Activated T-helper 17 cell treated with anti-CD3 and anti-CD28 coated beads, Interleukin-2, amount 50 U/mL, for 72 hours (primary cell): ENCODE measurements at places on chromosomes 6 and 20. TPM values are rescaled to one million over a fixed set of nuclear protein-coding genes. Genes with fewer than 3 reads are reported as not detected.

The CD93 gene
- 5.4 TPM for total RNA-seq

The VGLL2 gene
- total RNA-seq: not detected

The RAD21L1 gene
- total RNA-seq: not detected

DNA sequence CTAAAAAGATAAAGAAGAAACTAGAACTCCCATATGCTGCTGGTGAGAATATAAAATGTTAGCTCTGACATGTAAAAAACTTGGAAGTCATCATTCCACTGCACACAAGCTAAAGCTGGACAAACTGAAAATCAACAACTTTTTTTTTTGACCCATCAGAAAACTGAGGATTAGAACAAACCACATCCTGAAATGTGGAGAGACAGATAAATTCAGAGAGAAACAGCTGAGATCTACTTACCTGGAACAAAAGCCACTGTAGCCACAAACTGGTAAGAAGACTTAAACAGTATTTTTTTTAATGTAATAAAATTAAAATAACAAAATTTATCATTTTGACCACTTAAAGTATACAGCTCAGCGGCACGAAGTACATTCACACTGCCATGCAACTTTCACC lies 408.5 kb upstream of the RGS17 start:
- ATAC-seq: no peak

GRCh38 chr6:30156262-30156599 lies 4.8 kb downstream of the TRIM10 start:
- ATAC-seq: no peak

- ATAC-seq: no peak
These were observed 57.4 kb upstream of the CCDC167 start for GRCh38 chr6:37556881-37557644.

DNA sequence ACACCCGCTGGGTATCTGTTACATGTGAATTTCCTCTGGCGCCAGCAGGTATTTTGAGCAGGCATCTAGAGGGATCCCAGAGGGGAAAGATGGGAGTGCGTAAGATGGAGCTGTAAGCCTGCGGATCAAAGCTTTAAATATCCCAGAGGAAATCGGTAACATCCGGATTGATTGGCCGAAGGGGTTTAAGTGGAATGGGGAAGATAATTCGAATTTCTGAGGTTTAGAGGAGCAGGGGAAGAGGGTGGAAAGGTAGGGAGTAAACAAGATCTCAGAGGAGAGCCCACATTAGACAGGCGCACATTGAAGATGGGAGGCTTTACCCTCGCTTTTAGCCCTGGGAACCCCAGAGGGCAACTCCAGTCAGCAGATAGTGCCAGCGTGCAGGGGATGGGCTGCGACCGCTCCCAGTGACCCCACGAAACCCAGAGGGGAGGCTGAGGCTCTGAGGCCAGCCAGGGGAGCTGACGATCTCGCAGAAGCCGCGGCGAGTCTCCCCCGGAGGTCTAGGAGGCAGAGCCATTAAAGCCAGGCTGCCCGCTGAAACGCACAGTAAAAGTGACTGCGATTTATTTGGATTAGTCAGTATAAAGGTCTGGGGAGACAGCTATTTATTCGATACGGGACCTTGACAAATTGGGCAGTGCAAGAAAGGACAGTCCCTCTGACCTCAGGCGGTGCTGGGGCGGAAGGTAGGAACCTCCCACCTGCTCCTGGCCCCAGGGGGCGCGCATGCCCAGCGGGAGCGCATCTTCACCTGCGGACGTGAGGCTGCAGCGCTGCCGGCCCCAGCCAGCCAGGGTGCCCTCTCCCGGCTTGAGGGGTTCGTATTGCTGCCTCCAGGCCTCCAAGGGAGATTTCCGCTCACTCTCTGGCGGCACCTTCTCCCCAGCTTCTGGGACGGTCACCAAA lies 34.3 kb upstream of the TCF21 start:
- no peak for ATAC-seq

- no peak for ATAC-seq
These were observed 37.4 kb upstream of the TXLNB start for GRCh38 chr6:139329224-139329623.

DNA sequence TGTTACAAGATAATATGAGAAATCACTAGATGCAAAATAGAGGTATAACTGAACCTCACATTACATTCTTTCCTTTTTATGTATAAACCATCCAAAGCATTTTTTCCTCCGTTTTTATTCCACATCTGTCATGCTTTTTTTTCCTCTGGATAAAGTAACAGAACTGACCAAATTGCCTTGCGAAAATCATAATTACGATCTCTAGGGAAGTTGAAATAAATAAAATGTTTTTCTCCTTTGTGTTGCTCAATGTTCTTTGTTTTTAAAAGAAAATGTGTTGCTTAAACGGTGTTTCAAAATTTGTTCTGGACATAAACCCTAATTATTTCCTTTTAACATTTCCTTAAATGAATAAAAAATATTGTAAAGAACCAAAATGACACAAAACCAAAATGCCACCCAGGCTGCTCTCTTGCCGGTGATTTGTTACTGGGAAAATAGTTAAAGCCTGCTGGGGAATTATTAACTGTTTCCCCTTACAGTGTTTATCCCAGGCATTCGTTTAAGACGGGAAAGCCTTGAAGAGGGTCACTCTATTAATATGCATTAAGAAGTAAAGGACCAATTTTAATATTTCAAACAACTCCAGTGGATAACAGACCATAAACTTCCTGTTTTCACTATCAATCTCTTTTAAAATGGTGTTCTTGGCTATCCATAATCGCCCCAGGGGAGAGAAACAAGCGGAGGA lies 1.7 kb upstream of the ADGRB3 start:
- ATAC-seq: no peak

- ATAC-seq: no peak
These were observed 2.0 kb downstream of the NKAIN4 start for GRCh38 chr20:63252284-63252711.

The CLPSL2 gene
- total RNA-seq: not detected

- peak; percentile 11 for ATAC-seq
These were observed 202.3 kb downstream of the DLL1 start for GRCh38 chr6:170088582-170088955.

DNA sequence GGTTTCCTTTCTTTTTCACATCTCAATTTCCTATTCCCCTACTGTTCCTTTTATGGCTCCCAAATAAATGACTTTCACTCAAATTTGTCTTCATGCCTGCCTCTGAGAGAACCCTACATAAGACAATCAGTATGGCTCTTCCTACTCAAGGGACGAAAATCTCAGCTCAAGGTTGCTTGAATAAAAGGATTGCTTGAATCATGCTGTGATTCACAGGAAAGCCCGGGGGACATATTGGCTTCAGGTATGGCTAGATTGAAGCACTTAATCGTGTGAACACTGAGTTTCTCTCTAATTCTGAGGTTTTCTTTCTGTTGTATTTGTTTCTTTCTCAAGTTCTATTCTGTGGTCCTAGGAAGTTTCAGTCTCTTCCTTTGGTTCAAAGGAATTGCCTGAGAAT lies 140.3 kb upstream of the SULF2 start:
- ATAC-seq: no peak

- no peak for ATAC-seq
These were observed 37.6 kb downstream of the NCR2 start for GRCh38 chr6:41372832-41373626.

- ATAC-seq: no peak
These were observed 55.0 kb downstream of the AIG1 start for GRCh38 chr6:143115728-143116127.

The FAM184A gene
- 10.6 TPM for total RNA-seq

GRCh38 chr20:41534842-41535241 lies 83.3 kb downstream of the CHD6 start:
- no peak for ATAC-seq

The CBLN4 gene
- not detected for total RNA-seq

The BFSP1 gene
- total RNA-seq: 0.48 TPM

DNA sequence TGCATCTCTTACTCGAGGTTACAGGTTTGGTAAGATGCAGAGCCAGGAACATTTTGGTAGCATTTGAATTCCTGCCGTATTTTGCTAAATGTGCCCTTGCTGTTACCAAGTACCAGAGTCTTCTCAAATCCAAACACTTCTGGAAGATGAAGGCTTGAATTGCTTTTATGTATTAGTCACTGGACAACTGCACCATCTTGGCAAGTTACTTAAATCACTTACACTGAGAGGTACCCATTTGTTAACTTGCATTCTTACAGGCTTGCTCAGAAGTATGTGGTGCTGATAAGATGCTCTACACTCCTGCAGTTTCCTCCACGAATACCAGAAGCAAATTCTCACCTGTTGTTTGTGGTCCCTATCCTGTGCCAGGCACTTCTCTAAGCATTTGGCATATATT lies 12.7 kb downstream of the IL22RA2 start:
- ATAC-seq: no peak

DNA sequence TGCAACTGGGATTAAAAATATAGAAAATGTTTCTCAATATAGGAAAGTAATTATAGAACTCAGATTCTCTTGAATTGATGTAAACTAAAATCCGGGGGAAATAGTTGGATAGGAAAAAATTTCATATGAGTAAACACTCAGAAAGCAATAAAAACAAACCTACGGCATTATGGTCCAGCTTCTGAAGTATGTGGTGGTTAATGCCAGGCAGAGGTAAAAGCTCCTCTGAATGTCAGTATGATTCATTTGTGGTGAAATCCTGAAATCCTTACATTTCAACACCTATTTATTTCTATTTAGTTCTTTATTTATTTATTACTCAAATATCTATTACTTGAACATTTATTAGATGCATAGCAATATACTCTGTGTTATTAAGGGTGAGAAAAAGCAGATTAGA lies 145.1 kb downstream of the RIMS1 start:
- ATAC-seq: no peak

DNA sequence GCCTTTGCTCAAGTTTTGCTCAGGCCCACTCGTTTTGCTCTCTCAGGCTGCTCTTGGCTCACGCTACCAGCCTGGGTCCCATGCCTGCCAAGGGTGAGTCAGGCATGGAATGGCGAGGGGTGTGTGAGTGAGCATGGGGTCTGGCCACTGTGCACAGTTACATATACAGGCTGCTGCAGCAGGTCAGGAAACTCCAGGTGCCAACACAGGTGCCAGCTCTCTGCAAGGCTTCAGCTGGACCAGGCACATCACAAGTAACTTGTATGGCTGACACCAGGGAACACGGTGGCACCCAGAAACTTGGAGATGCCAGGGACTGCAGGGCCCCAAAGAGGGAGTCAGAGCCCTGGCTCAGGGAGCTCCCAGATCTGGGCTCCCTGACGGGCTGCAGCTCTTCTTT lies 146.8 kb downstream of the BTBD3 start:
- ATAC-seq: no peak

DNA sequence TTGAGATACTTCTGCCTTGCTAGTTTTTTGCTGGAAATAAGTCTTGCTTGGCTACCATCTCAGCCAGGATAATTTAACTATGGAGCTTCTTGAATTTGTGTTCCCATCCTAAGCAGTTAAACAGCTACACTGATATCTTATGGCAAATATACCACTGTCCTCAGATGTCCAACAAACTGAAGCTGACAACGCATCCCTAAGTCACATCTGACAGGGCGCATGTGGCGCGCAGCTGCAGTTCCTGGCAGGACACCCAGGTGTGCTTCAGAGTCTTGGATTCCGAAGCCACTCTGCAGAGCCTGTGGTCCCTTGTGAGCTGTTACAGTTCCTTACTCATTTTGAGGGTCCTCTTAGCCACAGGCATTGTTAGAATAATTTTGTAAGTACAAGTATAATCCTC lies 127.9 kb downstream of the WDR27 start:
- no peak for ATAC-seq

GRCh38 chr6:87522686-87523085 lies 49.9 kb downstream of the SLC35A1 start:
- no peak for ATAC-seq

GRCh38 chr6:117491916-117492315 lies 9.4 kb downstream of the DCBLD1 start:
- ATAC-seq: no peak

GRCh38 chr6:121393731-121394505 lies 41.5 kb upstream of the GJA1 start:
- ATAC-seq: no peak

The CD24 gene
- total RNA-seq: not detected

DNA sequence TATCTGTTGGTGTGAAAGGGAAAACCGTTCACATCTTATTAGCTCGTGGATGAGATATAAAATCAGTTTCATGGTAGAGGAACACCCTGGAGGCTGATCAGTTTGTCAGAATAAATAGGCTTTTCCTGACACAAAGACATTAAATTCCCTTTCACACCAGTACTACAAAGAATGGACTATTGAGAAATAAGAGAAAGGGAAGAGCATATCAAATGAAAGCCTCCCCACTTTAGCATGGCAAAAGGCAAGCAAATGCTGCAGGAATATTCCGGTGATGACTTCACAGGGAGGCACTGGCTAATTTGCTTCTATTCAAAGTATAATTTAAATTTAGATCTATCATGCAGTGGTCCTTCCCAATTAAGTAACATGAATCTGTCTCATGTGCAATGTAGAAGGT lies 115.9 kb upstream of the AGPAT4 start:
- ATAC-seq: no peak

GRCh38 chr20:6513599-6513998 lies 253.9 kb upstream of the BMP2 start:
- ATAC-seq: no peak

The EPHA7 gene
- total RNA-seq: not detected

- no peak for ATAC-seq
These were observed 9.1 kb upstream of the PRELID3B start for GRCh38 chr20:59051666-59052185.

DNA sequence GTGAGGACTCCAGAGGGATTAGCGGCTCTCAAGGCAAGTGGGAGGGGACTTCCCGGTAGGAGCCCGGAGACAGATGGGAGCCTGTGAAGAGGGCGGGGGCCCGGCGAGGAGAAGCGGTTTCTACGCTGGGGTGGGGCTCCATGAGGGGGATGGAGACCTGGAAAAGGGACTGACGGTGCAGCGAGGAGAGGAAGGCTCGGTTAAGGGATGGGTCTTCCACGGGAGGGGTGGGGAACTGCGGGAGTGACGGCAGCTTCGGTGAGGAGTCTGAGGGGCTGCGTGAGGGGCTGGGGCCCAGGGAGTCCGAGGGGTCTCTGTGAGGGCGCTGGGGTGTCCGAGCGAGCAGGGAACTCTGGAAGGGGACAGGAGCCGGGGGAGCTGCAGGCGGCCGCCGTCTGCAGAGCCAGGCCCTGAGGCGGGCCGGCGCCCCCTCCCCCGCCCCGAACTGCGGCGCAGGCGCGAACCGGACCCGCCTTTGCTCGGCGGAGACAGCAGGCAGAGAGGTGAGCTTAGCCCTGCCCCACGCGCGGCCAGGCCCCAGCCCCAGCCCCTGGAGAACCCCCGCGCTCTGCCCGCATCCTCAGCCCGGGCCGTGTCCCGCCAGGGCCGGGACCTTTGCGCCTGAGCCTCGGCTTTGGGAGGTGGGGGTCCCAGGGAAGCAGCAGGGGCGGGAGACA lies at the start of gene NRSN2:
TSS of gene NRSN2 (plus strand) at position 472 of the 677 bp plus-strand sequence. CDS start 2,533 bp downstream, outside the sequence.
- ATAC-seq: peak; percentile 61

- peak; percentile 81 for ATAC-seq
These were observed 134.2 kb upstream of the IFNGR1 start for GRCh38 chr6:137353346-137353745.

The SIRPD gene
- total RNA-seq: not detected

The C20orf141 gene
- not detected for total RNA-seq

The ZBTB12 gene
- total RNA-seq: 3.0 TPM

The OLIG3 gene
- 3.5 TPM for total RNA-seq
